Midbrain (tissue), 1 donor: ENCODE measurements at places on chromosomes 7 and 10.

DNA sequence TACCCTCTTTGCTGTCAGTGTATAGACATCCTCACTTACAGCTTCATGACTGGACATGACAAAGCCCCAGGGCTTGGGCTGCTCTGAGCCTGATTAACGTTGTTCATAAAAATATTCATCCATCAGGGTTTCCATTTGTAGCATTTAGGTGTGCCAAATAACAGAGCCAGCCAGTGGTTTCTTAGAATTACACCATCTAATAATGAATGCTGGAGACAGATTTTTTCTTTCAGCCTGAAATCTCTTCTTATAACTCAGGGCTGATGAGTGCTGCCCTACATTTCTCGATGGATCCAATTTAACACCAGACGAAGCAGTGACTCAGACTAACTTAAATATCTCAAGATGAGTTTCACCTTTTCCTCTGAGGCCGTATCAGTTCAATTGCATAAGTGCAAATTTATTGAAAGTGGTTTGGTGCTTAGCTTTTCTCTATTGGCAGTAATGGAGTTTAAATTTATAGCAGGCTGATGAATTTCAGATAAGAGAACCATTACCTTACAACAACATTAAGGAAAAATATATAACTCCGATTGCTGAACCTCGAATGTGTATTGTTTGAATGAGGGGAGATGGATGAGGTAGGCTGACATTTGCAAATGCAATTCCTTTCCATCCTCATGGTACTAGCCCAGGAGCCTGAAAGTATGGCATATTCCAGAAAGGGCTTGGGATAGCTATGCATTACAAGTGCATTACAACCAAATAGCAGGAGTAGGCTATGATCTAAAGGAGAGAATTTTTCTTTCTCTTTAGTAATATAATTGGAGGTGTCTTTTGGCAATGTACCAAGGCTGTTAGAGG, 900.6 kb downstream of the KCNMA1 start:
- no peak for DNase-seq

DNA sequence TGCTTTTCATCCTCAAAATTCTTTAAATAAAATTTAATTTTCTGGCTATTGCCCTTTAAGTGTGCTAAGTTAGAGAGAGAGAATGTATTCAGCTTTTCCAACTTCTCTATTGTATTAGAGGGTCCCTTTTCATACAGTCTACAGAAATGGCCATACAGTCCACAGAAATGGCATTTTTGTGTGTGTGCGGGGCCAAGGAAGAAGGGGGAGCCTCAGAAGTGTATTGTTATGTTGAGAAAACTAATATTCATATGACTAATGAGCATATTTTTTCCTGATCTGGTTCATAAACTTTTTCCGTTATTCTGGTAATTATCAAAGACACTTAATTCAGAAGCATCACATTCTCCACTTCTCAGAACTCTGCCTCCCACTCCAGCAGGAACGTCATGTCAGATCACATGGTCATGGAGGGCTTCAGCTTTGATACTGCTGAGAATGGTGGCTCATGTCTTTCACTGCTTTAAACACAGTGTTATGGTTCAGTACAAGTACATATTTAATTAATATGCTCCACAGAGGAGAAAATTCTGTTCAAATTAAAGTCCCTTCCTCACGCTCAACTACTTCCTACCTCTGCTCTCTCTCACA, 37.1 kb downstream of the ELMO1 start:
- DNase-seq, result no peak

GRCh38 chr7:44671069-44671468, 64.6 kb downstream of the OGDH start:
- no peak for DNase-seq

DNA sequence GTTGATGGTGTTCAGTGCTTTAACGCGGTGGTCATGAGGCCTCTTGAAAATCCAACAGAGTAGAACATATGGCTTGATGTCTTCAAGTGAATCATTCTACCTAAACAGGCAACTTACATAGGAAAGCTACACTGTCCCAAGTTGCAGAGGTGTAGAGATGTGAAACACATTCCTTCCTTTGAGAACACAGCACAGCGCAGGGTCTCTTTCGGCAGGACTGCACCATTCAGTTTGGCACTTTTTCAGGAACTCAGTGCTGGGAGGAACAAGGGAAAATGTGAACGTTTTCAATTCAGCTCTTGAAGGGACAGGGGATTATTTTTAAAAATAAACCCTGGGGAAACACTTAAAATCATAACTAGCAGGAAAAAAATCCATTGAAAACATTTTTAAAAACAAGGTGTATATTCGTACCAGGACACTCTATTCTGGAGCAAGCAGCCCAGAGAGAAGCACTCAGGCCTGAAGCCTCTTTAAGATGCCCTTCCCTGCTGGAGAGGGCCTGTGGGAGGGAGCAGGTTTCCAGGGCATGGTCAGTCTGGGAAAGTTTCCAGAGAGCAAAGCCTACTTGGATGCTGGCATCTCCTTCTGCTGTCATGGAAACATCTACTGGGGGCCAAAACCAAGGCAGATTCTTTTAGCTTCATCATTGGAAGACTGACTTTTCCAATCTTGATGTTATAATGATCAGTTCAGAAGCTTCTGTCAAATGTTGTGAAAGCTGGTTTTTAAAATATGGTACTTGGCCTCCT, 60.4 kb upstream of the NPVF start:
- peak; percentile 80 for DNase-seq

- DNase-seq, result no peak
Observed at GRCh38 chr7:129882531-129882930, 70.2 kb downstream of the UBE2H start.

GRCh38 chr10:21934307-21934706, 69.2 kb downstream of the DNAJC1 start:
- no peak for DNase-seq

DNA sequence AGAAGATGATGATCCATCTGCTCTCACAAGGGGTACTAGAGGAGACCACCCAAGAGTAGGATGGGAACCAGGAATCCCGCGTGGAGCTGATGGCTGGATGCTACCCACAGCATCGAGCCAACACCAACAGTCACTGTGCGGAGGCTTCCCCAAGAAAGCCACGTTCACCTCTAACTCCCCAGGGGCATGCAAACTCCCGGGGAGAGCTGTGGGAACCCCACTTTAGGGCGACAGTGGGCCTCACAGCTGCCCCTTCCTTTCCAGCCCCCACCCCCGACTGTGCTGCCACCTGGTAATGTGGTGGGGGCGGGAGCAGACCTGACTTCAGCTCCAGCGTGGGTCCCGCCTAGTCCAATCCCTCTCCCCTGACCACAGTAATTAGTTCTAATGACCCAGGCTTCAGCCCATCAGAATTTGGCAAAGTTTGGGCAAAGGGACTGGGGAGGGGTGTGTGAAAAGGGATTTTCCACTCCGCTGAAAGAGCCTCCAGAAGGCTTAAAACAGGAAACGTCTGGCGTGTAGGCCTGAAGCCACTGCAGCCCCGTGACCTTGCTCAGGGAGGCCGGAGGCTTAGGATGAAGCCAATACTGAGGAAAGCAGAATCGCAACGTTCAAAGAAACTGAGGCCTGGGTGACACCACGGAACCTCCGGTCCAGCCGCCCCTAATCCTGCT, 20.3 kb downstream of the ASB13 start:
- DNase-seq, result no peak

- DNase-seq, result peak; percentile 59
Observed at GRCh38 chr7:107563081-107563774, 492 bp downstream of the COG5 start.

GRCh38 chr10:103663236-103663635, 169.7 kb downstream of the NEURL1 start:
- no peak for DNase-seq
